Stimulated activated CD4-positive, alpha-beta T cell treated with anti-CD3 and anti-CD28 coated beads, Interleukin-2, amount 100 ng/mL, for 4 hours (primary cell): ENCODE measurements at places on chromosomes 16 and 17.

GRCh38 chr17:41723801-41724475, 10.5 kb downstream of the HAP1 start:
- DNase-seq = no peak

DNA sequence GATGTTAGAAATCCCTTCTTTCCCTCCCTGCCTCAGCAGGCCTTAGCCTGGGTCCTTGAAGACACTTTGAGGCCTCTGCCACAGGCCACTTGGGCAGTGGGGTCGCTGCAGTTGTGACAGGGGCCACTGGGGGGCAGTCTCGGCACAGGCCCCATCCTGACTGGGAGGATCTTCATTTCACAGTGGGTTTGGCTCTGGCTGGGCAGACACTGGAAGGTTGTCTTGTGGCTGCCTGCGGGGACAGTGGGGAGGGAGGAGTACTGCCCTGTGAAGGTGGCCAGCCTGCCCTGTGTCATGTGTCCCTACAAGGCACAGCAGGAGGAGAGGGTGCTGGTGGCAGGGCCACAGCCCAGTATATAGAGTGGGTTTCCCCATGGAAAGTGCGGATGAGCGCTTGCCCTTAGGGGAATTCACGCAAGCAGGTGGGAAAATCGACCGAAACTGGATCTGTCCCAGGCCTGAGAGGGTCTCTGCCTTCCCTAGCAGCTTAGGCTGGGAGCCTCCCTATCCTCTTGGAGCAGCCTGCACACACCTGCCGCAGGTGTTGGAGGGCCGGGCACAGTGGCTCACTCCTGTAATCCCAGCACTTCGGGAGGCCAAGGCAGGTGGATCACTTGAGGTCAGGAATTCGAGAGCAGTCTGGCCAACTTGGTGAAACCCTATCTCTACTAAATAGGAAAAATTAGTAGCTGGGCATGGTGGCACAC, 28.8 kb downstream of the GINS2 start:
- peak; percentile 28 for DNase-seq

GRCh38 chr16:54106057-54106456, 180.5 kb downstream of the IRX3 start:
- no peak for DNase-seq

DNA sequence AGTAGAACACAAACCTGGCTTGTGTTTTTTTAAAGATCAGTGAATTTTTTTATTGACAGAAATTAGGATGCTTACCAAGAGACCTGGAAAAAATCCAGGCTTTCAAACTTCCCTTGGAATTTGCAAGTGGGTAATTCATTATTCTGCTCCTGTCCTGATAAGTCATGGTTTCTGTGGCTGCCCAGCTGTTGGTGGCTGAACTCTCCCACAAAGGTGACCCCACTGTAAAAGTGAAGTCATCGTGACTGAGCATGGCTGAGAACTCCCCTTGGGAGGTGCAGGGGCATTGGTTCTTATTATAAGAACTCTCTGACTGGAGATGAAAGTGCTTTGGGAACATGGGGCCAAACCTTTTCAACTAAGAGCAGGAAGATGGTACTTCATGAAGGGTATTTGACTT, 46.6 kb upstream of the TANC2 start:
- DNase-seq = no peak

DNA sequence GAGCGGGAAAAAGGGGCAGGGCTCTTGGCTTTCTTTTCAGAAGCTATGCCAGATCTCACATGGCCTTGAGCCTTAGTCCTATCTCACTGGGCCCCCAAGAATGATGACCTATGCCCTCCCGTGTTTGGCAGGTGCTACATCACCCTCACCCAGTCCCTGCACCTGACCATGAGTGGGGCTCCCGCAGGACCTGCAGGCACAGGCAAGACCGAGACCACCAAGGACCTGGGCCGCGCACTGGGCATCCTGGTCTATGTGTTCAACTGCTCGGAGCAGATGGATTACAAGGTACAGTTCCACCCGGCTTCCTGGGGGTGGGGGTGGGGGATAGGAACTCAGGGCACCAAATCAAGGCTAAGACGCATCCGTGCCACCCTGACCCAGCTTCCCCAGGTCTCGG, 120.9 kb downstream of the DNAH9 start:
- DNase-seq = no peak

DNA sequence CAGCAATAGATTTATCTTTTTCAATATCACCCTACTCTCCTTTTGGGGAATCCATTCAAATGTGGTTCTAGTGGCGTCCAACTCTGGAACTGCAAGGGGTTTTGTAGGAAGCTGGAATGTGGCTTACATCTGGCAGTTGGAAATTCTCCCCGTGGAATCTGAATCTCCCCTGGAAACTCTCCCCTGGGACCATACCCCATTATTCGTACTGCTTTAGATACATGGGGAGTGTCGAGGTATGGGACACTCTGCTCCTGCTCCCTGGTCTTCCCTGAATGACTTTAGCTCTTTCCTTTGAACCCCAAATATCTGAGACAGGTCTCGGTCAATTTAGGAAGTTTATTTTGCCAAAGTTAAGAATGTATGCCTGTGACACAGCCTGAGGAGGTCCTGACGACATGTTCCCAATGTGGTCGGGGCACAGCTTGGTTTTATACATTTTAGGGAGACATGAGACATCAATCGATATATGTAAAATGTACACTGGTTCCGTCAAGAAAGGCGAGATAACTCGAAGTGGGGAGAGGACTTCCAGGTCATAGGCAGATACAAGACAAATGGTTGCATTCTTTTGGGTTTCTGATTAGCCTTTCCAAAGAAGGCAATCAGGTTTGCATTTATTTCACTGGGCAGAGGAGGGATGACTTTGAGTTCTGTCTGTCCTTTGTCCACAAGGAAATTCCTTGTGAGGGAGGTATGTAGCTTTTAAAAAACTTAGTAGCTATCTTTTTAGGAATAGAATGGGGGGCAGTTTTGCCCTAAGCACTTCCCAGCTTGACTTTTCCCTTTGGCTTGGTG, 89.1 kb upstream of the CORO6 start:
- DNase-seq = no peak

DNA sequence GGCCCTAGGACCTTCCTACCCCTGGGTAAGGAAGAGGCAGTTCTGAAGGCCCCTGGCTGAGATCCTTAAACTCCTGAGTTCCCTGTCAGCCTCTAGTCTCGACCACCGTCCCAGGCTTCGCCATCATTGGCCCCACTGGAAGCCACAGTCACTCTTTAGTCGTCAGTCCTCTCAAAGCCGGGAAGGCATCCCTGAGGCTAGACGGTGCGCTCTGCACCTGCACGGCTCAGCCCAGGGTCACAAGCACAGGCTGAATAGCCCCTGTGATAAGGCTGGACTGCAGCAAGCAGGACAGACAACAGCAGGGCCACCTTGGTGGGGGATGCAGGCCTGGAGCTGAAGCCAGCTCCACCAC, 3.3 kb upstream of the HEXIM1 start:
- no peak for DNase-seq
